Endothelial cell of umbilical vein (primary cell): ENCODE measurements at places on chromosomes 5 and 9. TPM values are rescaled to one million over a fixed set of nuclear protein-coding genes. Genes with fewer than 3 reads are reported as not detected.

DNA sequence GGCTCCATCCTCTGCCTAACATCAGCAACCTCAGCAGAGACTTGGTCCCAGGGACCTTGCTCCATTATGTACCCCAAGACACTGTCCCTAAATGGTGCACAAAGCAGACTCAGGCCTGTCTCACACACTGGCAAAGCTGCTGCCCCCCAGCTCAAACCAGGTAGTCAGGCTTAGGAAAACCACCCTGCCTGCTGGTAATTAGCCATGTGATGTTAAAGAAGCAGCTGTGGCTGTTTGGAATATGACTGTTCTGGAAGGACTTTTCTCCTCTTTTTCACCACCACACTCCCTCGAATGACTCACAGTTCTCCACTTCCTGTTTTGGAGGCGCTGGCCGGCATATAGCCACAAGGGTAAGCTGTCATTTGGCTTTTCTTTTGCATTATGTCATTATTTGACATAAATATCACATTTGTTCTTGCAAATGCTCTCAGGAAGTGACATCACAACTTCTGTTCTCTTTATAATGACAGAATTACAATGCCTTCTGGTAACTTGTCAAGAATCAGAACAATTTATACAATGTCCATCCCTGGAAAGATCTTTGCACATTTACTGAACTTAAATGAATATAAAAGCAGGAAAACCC is 113.9 kb downstream of the SUSD1 start:
- H3K4me1 ChIP-seq = peaks cover 35% of the 10 kb centered on the region
- no peak overlapping the region for H3K4me3 ChIP-seq
- H3K27ac ChIP-seq = peak overlapping the region; percentile 97
- DNase-seq = peak; percentile 98
- H3K36me3 ChIP-seq = no peaks in the 10 kb centered on the region

GRCh38 chr5:180090769-180091546 is 19.4 kb upstream of the RNF130 start:
- H3K27me3 ChIP-seq = peaks cover 3% of the 10 kb centered on the region
- no peak overlapping the region for H3K4me3 ChIP-seq
- H3K4me1 ChIP-seq = peaks cover 4% of the 10 kb centered on the region
- H3K36me3 ChIP-seq = no peaks in the 10 kb centered on the region
- H3K27ac ChIP-seq = no peak overlapping the region
- DNase-seq = peak; percentile 43

DNA sequence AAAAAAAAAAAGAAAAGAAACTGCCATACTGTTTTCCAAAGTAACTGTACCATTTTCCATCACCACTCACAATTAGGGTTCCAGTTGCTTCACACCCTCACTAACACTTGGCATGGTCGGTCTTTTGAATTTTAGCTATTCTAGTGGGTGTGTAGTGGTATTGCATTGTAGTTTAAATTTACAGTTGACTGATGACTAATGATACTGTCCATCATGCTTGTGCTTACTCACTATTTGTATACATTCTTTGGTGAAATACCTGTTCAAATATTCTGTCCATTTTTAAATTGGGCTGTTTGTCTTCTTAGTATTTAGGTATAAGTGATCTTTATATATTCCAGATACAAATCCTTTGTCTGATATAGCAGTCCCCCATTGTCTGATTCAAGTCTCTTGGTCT is 36.2 kb upstream of the ZNF169 start:
- no peaks in the 10 kb centered on the region for H3K4me1 ChIP-seq
- peaks cover 2% of the 10 kb centered on the region for H3K27me3 ChIP-seq
- H3K36me3 ChIP-seq = no peaks in the 10 kb centered on the region
- H3K27ac ChIP-seq = no peak overlapping the region

The PROB1 gene
- 0.40 and 0.47 TPM in 2 replicates for polyA plus RNA-seq

The PLPP7 gene
- 2.7 and 3.8 TPM in 2 replicates for polyA plus RNA-seq

The RFX3 gene
- 3.8 and 4.8 TPM in 2 replicates for polyA plus RNA-seq

GRCh38 chr9:37424686-37425297 is 2.3 kb downstream of the GRHPR start:
- DNase-seq = no peak
- H3K4me3 ChIP-seq = no peak overlapping the region
- no peak overlapping the region for H3K27ac ChIP-seq

- H3K27ac ChIP-seq = no peak overlapping the region
- no peaks in the 10 kb centered on the region for H3K36me3 ChIP-seq
- H3K27me3 ChIP-seq = peaks cover 8% of the 10 kb centered on the region
- no peaks in the 10 kb centered on the region for H3K4me1 ChIP-seq
- peak; percentile 42 for DNase-seq
Observed at GRCh38 chr9:136773386-136774044, 9.2 kb upstream of the LCN15 start.

GRCh38 chr9:89023740-89024139 is 32.5 kb downstream of the S1PR3 start:
- DNase-seq = no peak
- H3K4me1 ChIP-seq = no peaks in the 10 kb centered on the region
- no peak overlapping the region for H3K4me3 ChIP-seq

The SHC3 gene
- polyA plus RNA-seq = 1.0 and 1.1 TPM in 2 replicates

DNA sequence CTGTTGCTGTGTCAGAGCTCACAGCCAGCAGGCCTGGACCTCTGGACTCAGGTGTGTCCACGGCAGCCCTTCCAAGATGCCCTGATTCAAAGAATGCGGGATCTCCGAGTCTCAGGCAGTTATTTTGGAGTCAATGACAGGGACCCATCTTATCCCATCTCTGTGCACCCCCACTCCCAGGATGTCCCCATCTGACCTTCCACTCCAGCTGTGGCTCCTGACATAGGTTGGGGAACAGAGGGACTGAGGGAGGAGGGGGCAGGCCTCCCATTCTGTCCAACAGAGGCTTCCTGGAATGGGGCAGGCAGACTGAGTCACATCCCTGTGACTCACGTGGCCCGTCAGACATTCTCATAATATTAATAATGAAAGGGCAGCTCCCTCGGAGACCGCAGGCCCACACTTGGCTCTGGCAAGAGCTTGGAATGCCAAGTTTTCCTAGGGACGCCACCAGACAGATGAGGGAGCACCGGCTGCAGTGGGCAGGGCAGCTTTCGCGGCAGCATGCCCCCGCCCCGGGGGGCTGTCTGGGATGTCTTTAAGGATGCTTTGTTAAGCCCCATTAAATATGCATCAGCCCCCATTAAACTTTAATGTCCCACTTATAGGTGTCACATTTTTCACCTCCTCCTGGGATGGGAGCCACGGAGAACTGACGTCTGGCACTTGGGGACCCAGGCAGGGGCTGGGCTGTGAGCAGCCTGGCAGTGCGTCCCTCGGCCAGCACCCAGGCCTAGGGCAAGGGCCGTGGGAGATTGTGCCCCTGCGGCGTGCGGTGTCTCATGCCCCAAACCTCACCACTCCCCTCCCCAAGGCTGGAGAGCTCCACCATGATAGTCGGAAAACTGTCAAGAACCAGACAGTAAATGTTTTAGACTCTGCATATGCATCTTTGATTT is 23.6 kb upstream of the FIBCD1 start:
- H3K36me3 ChIP-seq = no peaks in the 10 kb centered on the region
- H3K27ac ChIP-seq = peak overlapping the region; percentile 50
- no peak overlapping the region for H3K4me3 ChIP-seq
- DNase-seq = peak; percentile 95
- peaks cover 12% of the 10 kb centered on the region for H3K4me1 ChIP-seq

DNA sequence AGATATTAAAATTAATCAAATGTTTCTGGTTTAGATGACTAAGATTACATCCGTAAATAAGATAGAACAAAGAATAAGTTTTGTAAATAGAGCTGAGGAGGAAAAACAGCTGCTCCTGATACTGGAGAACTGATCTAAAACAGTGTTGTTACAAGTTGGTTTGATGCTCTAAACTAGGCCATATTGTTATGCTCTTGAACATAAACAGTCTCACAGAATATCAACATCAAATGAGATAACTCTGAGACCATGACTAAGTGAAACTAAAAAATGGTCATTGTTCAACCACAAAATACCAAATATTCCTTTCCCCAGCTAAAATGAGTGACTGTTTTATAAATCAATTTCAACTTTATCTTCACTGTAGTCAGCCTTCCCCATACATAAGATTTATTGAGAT is 16.5 kb upstream of the SRFBP1 start:
- DNase-seq = no peak
- no peaks in the 10 kb centered on the region for H3K4me1 ChIP-seq
